CD4-positive, alpha-beta T cell treated with Interferon alpha-2 for 1 hour (primary cell): ENCODE measurements at places on chromosomes 12 and 14.

GRCh38 chr12:89135976-89136634 lies 216.2 kb downstream of the DUSP6 start:
- no peak for DNase-seq

DNA sequence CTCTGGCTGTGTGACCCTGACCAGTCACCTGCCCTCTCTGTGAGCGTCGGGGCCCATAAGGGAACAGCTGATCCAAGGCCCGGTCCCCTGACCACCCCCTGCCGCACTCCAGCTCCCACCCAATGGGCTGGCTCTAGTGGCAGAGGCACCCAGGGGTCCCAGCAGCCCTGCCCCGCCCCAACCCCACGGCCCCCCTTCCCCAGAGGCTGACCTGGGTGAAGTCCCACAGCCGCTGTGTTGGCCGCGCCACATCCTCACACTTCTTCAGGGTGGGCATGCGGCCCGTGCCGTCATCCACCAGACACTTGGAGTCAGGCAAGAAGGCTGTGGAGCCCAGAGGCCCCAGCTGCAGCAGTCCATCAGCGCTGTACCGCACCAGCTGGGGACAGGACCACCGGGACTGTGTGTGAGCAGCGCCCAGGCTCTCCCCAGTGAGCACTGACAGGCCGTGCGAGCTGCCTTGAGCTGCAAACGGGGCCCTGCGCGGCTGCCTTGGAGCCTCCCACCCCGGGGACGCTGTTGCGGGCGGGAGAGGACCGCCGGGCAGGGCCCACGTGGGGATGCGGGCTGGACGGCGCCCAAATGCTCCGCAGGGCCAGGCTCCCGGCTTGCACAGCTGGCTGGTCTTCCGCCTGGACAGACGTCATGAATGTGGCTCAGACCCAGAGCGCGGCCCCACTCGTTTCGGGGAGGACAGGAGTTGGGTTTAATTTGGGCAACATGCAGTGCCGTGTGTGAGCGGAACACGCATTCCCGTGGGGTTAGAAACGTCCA lies 53.5 kb downstream of the NOC4L start:
- DNase-seq, result no peak

GRCh38 chr12:70535896-70536374 lies 101.3 kb downstream of the PTPRB start:
- DNase-seq, result no peak

DNA sequence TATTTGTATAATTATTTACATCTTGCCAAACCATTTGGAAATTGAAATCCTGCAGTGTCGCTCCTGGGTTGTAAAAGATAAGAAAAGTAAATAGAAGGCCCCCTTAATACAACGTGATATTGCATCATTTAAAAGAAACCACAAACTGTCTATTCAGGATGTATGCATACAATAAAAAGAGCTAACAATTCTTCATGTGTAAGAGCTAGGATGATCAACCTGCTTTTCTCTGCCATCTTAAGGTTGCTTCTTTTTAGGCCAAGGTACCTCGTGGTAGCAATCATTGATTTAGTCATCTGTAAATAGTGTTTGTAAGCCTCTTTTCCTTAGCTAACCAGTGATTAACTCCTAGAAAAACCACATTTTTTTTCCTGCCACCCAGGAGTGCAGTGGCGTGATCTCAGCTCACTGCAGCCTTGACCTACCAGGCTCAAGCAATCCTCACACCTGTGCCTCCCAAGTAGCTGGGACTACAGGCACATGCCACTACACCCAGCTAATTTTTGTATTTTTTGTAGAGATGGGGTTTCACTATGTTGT lies 3.3 kb upstream of the USP44 start:
- no peak for DNase-seq

DNA sequence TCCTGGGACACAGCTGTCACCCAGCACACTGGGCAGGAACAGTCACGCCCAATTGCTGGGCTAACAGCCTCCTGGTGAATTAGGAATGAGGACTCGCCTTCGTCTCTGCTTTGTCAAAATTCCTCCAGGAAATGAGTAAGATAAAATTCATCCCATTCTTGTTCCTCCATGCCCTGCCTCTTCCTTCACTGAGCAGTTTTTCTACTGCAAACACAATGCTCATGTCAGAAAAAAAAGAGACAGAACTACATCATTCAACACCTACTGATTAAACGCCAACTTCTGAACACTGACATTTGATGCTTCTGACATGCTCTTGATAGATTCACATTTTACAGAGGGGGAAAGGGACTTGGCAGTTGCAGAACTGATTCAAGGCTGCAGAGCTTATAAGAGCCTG lies 37.5 kb upstream of the DTX1 start:
- DNase-seq, result no peak

DNA sequence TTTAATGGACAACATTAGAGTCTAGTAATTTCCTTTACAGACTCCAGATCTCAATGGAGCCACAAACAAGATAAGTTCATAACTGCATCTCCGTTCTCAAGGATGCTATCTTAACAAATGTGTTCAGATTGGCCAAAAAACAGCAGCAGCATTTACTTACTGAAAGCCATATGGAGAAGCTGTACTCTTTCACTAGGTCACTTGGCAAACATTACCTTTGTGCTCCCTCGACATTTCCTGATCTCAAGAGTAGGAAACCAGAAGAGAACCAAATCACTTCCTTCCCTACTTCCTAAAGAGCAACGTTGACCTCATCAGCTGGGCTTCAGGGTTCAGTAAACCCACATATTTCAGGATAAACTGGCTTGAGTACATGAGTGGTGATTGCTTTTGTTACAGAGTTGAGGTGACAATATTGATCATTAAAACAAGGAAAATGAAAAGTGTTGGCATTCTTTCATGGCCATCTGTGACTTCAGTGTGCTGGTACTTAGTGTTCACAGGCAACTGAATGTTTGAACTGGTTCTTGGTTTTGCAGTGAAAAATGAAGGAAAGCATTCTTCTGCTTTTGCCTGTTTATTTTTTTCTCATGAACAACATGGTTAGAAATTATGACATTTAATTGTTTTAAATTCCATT lies 449.6 kb downstream of the TMEM117 start:
- DNase-seq, result no peak
